ENCODE measurements at places on chromosomes 6 and 20. TPM values are rescaled to one million over a fixed set of nuclear protein-coding genes. Genes with fewer than 3 reads are reported as not detected.

Gene LGSN
- 13.2 TPM for total RNA-seq

DNA sequence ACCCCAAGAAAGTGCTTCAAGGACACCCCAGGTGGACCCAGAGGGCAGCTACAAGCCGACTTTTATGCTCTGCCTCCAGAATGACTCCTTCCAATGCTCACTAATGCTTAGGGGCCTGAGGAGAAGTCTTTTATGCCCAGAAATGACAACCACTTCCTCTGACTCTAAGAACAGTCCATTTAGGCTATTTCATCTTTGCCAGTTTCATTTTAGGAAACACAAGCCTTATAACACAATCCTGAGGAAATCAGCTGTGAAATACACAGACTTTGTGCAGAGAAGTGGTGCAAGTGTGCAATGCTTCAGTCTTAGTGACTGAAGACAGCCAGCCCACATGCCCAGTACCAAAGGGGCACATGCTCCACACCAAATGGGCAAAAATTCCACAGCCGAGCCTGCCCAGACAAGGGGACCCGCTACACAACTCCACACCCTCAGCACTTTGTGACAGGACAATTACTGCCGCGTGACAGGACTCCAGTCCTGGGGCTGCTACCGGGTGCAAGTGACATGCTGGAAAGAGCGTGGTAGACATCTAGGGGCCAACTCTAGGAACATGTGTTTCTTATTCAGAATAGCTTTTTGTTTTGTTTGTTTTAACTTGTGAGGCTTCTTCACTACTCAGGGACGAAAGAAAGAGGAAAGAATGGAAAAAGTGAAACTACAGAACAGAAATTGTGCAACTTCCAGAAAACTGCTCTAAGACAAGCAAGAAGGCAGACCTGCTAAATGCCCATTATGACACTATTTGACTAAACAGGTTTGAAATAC lies 28.2 kb upstream of the PLAGL1 start:
- H3K4me1 ChIP-seq: peaks cover 4% of the 10 kb centered on the region
- DNase-seq: peak; percentile 43
- H3K27me3 ChIP-seq: no peaks in the 10 kb centered on the region

DNA sequence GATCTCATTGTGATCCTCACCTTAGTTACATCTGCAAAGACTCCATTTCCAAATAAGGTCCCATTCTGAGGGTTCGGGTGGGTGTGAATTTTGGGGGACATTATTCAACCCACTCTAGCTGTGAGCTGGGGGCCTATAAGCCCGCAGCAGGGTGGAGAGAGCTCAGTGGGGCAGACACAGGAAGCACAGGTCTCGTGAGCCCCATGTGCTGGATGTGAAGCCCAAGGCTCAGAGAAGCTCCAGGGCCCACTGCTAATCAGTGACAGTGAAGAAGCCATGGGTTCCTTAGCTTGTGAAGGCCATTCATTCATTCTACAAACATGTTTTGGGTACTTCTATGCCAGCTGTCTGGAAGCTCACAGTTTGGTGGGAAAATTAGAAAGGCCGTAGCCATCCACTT lies 47.5 kb downstream of the CHMP4B start:
- H3K4me3 ChIP-seq: no peak overlapping the region
- no peaks in the 10 kb centered on the region for H3K4me1 ChIP-seq
- H3K27me3 ChIP-seq: no peaks in the 10 kb centered on the region
- H3K27ac ChIP-seq: no peak overlapping the region
- DNase-seq: no peak
- peaks cover 7% of the 10 kb centered on the region for H3K36me3 ChIP-seq

Gene GSTA2
- 0.35 TPM for total RNA-seq

Gene LAMA5
- total RNA-seq: 35.5 TPM

- peak overlapping the region; percentile 54 for H3K27ac ChIP-seq
- H3K4me1 ChIP-seq: peaks cover 6% of the 10 kb centered on the region
- no peaks in the 10 kb centered on the region for H3K27me3 ChIP-seq
- H3K36me3 ChIP-seq: no peaks in the 10 kb centered on the region
Observed at GRCh38 chr6:25370178-25371036, 91.2 kb downstream of the CARMIL1 start.

DNA sequence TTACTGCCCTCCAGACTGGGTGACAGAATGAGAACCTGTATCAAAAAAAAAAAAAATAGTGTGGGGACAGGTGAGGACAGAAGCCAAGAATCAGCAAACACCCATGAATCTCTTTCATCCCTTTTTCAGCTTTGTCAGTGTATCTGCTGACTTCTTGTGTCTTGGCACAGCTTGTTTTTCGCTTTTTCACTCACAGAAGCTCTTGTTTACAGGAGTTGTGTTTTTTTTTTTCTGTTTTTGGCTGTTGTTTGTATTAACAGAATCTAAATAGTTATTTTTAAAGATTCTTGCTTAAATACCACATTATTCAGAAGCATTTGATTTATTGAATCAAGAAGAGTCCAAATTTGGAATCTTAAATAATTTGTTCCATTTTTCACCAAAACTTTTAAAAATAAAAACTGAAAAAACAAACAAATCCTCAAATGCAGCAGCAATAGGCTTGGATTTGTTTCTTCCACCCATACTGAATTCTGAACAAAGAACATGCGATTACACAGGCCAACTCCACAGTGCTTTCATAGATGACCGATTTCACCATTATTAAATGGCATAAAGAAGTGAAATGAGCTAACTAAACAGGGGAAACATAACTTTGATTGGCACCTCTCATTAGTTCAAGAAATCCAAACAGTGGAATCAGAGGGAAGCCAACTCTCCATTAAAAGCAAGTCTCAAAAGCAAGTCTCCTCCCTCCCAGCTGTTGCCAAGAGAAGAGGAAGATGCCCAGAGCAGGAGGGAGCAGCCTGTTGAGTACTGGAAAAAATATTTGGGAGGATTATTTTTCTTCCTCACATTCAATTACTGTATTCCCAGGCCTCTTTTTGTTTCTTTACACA lies 27.2 kb upstream of the GPR63 start:
- DNase-seq: no peak
- no peaks in the 10 kb centered on the region for H3K27me3 ChIP-seq
- H3K4me1 ChIP-seq: no peaks in the 10 kb centered on the region
- H3K27ac ChIP-seq: no peak overlapping the region
- H3K36me3 ChIP-seq: no peaks in the 10 kb centered on the region
- no peak overlapping the region for H3K4me3 ChIP-seq

DNA sequence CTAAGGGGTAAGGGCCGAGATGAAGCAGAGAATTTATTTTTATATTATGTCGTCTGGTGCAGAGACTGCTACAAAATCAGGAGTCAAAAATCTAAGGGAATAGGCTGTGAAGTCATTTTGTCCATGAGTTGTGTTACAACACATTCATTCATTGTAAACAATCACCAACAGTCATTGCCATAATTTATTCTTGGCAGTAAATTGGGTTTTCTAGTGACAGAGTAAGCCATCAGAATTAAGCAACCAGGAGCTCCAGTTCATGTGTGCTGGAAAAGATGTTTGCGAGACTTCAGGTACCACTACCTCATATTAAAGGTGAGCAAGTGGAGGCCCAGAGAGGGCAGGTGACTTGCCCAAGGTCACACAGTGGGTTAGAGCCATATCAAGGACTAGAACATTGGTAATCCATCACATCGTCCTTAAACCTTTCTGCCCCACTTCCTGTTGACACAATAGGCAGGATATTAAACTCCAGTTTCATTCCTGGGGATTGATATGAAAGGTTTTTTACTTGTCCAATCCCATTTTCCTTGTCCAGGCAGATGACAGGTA lies 46.0 kb downstream of the E2F3 start:
- peaks cover 9% of the 10 kb centered on the region for H3K4me1 ChIP-seq
- H3K4me3 ChIP-seq: no peak overlapping the region
- no peaks in the 10 kb centered on the region for H3K36me3 ChIP-seq

DNA sequence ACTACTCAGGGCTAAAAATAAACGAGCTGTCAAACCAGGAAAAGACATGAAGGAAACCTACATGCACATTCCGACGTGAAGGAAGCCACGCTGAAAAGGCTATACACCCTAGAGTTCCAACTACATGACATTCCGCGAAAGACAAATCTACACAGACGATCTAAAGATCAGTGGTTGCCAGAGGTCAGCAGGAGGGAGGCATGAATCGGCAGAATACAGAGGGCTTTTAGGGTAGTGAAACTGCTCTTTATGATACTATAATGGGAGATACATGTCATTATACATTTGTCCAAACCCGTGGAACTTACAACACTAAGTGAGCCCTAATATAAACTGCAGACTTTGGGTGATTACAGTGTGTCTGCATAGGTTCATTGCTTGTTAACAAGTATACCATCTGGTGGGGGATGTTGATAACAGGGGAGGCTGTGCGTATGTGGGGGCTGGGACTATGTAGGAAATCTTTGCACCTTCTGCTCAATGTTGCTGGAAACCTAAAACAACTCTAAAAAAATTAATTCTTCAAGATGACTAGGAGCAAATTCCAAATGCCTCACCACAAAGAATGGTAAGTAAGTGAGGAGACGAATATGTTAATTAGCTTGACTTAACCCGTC lies 132.2 kb upstream of the CDH4 start:
- no peak overlapping the region for H3K27ac ChIP-seq
- no peaks in the 10 kb centered on the region for H3K27me3 ChIP-seq
- no peaks in the 10 kb centered on the region for H3K4me1 ChIP-seq
- no peaks in the 10 kb centered on the region for H3K36me3 ChIP-seq
- no peak overlapping the region for H3K4me3 ChIP-seq
- no peak for DNase-seq

Gene ERVFRD-1
- total RNA-seq: not detected

DNA sequence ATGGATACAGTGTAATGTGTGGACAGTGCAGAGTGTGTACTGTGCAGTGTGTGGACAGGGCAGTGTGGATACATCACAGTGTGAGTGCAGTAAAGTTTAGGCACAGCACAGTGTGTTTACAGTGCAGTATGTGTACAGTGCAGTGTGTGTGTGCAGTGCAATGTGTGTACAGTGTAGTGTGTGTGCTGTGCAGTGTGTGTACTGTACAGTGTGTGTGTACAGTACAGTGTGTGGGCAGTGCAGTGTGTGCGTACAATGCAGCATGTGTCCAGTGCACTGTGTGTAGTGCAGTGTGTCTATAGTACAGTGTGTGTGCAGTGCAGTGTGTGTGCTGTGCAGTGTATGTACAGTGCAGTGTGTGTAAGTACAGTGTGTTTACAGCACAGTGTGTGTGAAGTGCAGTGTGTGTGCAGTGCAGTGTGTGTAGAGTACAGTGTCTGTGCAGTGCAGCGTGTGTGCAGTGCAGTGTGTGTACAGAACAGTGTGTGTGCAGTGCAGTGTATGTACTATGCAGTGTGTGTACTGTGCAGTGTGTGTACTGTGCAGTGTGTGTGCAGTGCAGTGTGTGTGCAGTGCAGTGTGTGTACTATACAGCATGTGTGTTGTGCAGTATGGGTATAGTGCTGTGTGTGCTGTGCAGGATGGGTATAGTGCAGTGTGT lies 385.2 kb downstream of the KIF16B start:
- H3K36me3 ChIP-seq: no peaks in the 10 kb centered on the region
- no peak overlapping the region for H3K27ac ChIP-seq
- H3K27me3 ChIP-seq: no peaks in the 10 kb centered on the region
- H3K4me3 ChIP-seq: no peak overlapping the region
- no peaks in the 10 kb centered on the region for H3K4me1 ChIP-seq
- DNase-seq: no peak

Gene RUNX2
- 2.6 TPM for total RNA-seq

- no peak overlapping the region for H3K4me3 ChIP-seq
- no peak overlapping the region for H3K27ac ChIP-seq
- no peaks in the 10 kb centered on the region for H3K4me1 ChIP-seq
- no peaks in the 10 kb centered on the region for H3K36me3 ChIP-seq
- DNase-seq: no peak
Observed at GRCh38 chr6:13769034-13769654, 45.2 kb downstream of the MCUR1 start.

Data from colonic mucosa (tissue), 4 donors.